ENCODE measurements at places on chromosomes 3 and 15. TPM values are rescaled to one million over a fixed set of nuclear protein-coding genes. Genes with fewer than 3 reads are reported as not detected.
A peak's percentile ranks its signal among the peaks of the same experiment; 100 is the strongest.

Gene ADGRG7
- total RNA-seq = not detected

GRCh38 chr3:171236265-171237008 is 209.9 kb upstream of the SLC2A2 start:
- DNase-seq = no peak

DNA sequence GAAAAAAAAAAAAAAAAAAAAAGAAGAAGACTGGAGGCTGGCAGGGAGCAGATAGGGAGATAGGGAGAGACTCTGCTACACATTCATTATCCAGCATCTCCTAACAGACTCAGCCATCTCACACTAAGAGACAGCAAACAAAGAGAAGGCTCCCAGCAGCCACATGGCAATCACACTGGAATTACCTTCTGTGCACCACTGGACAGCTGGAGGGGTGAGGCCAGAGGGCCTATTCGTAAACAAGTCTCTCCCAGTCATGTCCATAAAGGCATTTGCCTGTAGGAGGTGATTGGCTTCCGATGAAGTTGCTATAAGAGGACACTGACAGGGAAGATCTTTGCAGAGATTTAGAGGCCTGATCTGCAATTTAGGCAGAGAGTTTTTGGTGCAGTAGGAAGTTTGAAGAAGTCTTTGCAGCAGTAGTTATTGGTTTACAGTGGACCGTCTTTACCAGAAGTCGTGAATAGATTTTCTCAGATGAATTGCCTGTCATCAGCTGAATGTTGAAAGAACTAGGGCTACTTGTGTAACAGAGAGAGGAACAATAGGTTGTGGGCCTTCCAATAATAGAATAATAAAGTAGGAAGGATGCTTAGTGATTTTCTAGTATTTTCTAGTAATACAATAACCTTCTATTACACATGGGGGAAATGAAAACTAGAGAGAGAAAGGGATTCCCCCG is 89.7 kb downstream of the TP63 start:
- DNase-seq = no peak

DNA sequence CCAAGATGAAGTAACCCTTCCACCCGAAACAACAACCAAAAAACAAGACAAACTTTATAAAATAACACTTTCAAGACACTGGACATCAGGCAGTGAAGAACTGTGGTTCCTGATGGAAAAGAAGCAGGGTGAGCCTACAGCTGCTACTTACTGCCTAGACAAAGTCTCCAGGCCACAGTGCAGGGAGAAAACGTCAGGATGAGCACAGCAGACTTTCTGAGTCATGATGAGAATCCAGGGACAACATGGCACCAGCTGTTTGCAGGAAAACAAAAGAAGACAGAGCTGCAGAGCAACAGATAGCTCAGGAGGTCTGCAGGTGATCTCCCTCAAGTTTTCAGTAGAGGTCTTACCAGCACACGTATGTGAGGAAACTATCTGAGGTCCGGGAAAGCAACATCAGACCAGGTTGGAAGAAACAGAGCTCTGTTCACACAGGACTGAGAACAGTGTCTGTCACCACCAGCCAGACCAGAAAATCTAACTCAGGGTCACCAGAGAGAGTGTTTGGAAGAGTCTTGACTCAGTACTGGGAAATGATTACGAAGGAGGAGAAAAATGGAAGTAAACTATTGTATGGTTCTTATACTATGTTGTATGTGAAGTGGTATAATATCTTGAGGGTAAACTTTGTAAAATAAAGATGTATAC is 108.9 kb downstream of the ANO10 start:
- peak; percentile 38 for DNase-seq

GRCh38 chr3:23685541-23686258 is 120.1 kb upstream of the UBE2E1 start:
- peak; percentile 94 for DNase-seq

Gene MKRN3
- 0.36 TPM for total RNA-seq

Gene LTK
- total RNA-seq = not detected

GRCh38 chr3:100941041-100941440 is 52.2 kb downstream of the ABI3BP start:
- DNase-seq = no peak

All from osteoblast (primary cell).